ENCODE measurements at places on chromosomes 3 and 15.

GRCh38 chr15:56074481-56075265 is 81.3 kb upstream of the NEDD4 start:
- DNase-seq: no peak

- no peak for DNase-seq
Measured at GRCh38 chr3:16332904-16333426, 68.0 kb downstream of the OXNAD1 start.

- DNase-seq: no peak
Measured at GRCh38 chr3:59531066-59531745, 481.4 kb upstream of the CFAP20DC start.

GRCh38 chr3:1953536-1953935 is 145.1 kb upstream of the CNTN4 start:
- DNase-seq: no peak

DNA sequence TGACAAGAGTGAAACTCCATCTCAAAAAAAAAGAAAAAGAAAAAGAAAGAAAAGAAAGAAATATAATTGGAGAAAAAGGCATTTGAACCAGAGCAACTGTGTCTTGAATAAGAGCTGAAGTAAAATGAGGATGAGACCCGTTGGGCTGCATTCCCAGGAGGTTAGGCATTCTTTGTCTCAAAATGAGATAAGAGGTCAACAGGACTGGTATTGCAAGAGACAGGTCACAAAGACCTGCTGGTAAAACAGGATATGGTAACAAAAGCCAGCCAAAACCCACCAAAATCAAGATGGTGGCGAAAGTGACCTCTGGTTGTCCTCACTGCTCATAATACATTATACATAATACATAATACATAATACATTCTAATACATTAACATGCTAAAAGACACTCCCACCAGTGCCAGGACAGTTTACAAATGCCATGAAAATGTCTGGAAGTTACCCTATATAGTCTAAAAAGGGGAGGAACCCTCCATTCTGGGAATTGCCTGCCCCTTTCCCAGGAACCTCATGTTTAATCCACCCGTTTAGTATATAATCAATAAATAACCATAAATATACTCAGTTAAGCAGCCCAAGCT is 8.6 kb upstream of the TIPIN start:
- no peak for DNase-seq

GRCh38 chr15:35738370-35738769 is 192.4 kb upstream of the DPH6 start:
- no peak for DNase-seq

DNA sequence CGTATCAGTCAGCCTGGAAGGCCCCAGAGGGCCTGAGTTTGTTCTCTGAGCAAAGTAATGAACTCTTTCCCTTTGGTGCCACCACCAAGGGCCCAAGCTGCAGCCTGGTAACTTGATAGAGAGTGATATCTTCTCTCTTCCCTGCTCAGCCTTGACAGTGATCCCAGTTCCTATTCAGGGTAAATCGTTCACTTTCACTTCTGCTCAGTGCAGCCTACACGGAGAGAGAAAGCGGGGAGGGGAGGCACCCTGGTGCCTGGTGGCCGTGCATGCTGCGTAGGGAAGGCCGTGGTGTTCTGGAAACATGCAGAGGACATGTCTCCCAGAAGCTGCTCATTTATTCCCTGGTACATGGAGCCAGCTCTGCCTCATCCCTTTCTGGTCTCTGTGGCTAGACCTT is 54.9 kb downstream of the KIF9 start:
- peak; percentile 70 for DNase-seq

DNA sequence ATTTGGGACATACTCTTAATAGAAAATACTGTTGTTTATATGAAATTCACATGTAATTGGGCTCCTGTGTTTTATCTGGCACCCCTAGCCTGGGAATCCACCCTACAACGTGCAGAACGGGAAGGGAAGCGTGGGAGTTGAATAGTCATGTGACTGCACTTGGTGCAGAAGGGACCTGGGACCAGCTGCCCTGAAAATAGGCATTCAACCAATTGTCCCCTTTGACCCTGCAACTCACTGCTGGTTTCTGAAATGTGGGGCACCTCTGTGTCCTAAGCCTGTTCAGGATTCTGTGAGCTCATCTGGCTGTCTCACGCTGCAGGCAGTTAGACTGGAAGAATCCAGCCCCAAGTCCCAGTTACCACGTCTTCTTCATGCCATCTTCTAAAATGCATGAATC is 79.7 kb downstream of the CACNA2D3 start:
- DNase-seq: no peak

GRCh38 chr15:88802250-88802990 is 816 bp upstream of the ACAN start:
- no peak for DNase-seq

- DNase-seq: peak; percentile 68
Measured at GRCh38 chr15:69729167-69729748, 276.6 kb downstream of the RPLP1 start.

DNA sequence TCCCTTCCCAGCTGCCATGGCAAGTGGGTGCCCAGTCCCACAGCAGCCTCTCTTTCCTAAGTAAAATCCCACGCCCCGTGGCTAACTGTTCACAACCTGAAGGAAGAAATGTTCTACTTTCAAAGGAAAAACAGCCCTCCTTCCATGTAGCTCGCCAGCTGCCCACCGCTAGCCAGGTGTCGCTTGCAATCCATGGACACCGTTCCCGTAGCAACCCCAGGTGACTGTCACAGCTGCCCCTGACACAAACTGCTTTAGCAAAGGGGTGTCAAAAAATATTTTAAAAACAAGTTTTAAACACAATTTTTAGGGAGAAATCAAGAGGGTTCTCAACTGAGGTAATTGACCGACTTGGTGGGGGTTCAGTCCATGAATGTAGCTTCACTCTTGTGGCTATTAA is 21.0 kb upstream of the CGNL1 start:
- DNase-seq: no peak

DNA sequence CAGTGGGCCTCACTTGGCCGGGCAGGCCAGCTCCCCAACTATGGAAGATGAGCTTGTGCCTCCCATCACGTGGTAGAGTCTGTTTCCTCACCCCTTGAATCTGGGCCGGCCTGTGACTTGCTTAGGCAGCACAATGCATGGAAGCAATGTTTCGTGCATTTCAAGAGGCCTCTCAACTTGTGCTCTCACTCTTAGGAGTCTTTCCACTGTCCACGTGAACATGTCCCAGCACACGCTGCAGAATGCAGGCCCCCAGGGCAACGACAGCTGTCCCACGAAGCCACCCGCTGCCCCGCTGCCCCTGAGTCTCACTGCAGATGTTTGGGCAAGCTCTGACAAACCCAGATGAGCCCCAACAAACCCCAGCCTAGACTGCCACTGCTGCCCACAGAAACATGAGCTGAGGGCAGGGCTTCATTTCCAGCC is 27.2 kb upstream of the SLC41A3 start:
- no peak for DNase-seq

DNA sequence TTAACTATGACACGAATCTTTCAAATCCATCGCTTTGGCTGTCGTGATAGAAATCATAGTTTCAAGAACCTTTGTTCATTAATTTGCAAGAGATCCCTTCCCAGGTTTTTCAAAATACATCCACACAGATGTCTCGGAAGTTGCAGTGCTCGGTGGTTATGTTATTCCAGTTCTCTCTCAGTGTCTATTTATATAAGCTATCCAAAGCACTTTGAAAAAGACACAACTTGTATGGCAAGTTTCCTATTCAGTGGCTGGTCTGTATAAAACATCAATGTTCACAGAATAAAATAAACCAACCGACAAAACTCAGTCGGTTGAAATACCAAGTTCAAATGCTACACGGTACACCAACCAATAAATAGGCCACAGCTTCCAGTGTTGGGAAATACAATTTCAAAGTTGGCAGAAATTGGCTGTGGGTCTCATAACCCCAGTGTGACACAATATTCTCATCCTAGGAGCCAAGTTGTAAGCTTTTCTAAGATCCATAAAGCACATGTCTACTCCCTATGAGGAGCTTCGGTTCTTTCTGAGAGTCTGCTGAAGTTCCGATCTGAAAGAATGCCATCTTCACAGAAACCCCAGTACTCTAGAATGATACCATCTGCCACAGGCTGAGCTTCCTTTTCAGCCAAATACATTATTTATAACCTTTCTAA is 23.7 kb downstream of the SATB1 start:
- no peak for DNase-seq

DNA sequence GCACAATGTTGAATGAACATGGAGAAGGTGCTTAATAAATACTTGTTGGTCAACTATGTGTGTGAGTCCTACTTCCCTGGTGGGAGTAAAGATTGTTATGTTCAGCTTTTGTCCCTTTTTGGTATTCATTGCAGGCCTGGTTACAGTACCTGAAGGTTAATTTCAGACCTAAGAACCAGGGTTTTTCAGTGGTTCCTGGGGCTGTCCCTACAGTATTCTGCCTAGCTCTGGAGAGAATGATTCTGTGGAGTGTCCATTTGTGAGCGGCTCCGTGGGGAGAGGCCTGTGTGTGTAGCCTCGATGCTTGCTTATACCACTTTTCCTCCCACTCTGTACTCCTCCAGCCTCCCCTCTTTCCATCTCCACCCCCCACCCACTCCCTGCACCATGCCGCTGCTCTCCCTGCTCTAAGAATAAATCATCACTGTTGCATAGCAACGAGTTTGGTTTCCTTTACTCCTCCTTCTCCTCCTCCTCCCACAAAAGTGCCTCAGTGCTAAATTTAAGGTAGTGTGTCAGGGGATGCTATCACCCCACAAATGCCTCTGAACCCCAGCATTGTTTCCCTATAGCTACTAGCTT is 150.6 kb upstream of the ROPN1 start:
- DNase-seq: no peak

- DNase-seq: no peak
Measured at GRCh38 chr15:57477736-57478522, 101.6 kb downstream of the CGNL1 start.

DNA sequence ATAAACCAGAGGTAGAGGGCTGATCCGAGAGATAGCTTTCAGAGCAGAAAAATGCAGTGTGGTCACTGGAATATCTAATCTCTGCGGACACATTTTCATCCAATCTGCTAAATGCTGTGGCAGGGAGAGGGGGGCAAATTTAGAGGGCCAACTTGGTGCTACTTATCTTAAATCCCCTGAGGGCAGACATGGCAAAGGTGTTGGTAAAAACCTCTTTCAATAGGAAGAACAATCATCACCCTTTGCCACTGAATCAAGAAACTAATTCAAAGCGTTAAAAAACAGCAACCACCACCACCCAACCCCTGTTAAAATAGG is 152.9 kb downstream of the MECOM start:
- DNase-seq: peak; percentile 35

GRCh38 chr3:47342151-47342550 is 38.7 kb upstream of the PTPN23 start:
- DNase-seq: no peak

DNA sequence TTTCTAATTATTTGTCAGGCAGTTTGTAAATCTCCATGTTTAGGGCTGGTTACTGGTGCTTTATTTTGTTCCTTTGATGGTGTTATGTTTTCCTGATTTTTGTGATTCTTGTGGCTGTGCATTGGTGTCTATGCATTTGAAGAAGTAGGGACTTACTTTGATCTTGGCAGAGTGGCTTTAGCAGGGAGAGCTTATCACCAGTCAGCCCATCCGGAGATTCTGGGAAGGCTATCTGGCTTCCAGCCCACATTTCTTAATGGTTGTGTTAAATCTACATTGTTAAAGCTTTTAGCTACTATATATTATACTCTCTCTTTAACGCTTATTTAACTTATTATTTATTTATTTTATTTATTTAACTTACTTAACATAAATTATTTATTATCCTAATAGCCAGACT is 35.1 kb downstream of the FBXL2 start:
- DNase-seq: peak; percentile 24

GRCh38 chr3:195116407-195117185 is 154.4 kb downstream of the XXYLT1 start:
- DNase-seq: peak; percentile 30

DNA sequence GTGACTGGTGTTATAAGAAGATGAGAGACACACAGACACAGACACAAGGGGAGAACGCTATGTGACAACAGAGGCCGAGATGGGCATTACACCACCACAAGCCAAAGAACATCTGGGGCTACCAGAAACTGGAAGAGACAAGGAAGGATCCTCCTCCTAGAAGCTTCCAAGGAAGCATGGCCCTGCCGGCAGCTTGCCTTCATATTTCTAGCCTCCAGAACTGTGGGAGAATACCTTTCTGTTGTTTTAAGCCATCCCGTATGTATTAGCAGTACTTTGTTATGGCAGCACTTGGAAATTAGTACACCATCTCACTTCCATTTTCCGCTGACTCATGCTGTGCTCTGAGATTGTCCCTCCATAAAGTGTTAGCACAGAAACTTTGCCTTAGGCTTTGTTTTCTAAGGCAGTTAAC is 38.7 kb upstream of the CA12 start:
- peak; percentile 59 for DNase-seq

DNA sequence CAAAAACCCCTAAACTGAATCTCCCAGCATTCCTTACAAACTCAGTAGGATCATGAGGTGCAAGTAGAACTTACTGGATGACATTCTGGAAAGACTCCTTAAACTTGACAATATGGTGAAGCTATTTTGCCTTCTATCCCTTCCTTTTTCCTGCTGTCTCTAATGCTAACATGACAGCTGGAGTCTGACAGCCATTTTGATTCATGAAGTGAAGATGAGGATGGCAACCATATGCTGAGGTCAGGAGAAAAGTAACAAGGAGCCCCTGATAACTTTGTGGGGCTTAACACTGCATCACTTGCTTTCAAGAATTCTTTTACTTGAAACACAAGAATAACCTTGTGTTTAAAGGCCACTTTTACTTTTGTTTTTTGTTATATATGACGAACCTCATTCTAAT is 15.0 kb upstream of the NEK10 start:
- no peak for DNase-seq

- no peak for DNase-seq
Measured at GRCh38 chr3:52453496-52454249, at the start of gene TNNC1. Gene TNNC1, minus strand, starts transcription at chr3:52454041. Its CDS starts 26 bp downstream, at chr3:52454015.

- DNase-seq: no peak
Measured at GRCh38 chr15:89848970-89849292, 34.3 kb upstream of the ANPEP start.

- no peak for DNase-seq
Measured at GRCh38 chr3:49498648-49499047, 28.6 kb downstream of the DAG1 start.

DNA sequence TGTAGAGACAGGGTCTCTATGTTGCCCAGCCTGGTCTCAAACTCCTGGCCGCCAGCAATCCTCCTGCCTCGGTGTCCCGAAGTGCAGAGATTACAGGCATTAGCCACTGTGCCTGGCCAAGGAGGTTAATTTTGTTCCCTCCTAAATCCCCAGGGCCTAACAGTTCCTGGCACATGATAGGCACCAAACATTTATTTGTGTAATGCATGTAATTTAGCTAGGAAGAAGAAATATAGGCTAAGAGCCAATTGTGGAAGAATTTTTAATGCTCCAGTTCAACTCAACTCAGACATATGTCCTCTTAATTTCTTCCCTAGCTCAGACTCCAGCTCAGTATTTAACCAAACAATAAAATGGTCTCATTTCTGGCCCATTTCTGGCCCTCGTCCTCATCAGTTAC is 7.7 kb upstream of the ZNF592 start:
- DNase-seq: no peak

GRCh38 chr15:89187986-89188514 is 33.3 kb downstream of the RLBP1 start:
- DNase-seq: no peak

GRCh38 chr15:89150762-89151664 is 62.8 kb downstream of the ABHD2 start:
- DNase-seq: no peak

- DNase-seq: no peak
Measured at GRCh38 chr15:43406189-43406588, 35.3 kb downstream of the TUBGCP4 start.

GRCh38 chr3:76566211-76566534 is 473.7 kb upstream of the ROBO2 start:
- DNase-seq: no peak

- no peak for DNase-seq
Measured at GRCh38 chr3:63192248-63192647, 85.9 kb upstream of the SYNPR start.

- DNase-seq: no peak
Measured at GRCh38 chr3:119939077-119939476, 155.2 kb downstream of the GSK3B start.

Measured in OCI-M1 (cell line).